Hippocampal formation (tissue), 2 donors: ENCODE measurements at places on chromosomes 3 and 15.

GRCh38 chr15:76903251-76903681 lies 1.9 kb downstream of the SCAPER start:
- DNase-seq, result no peak

- DNase-seq, result no peak
Measured at GRCh38 chr15:35863655-35864054, 317.7 kb upstream of the DPH6 start.

- DNase-seq, result no peak
Measured at GRCh38 chr3:188589071-188589470, 435.1 kb downstream of the LPP start.

DNA sequence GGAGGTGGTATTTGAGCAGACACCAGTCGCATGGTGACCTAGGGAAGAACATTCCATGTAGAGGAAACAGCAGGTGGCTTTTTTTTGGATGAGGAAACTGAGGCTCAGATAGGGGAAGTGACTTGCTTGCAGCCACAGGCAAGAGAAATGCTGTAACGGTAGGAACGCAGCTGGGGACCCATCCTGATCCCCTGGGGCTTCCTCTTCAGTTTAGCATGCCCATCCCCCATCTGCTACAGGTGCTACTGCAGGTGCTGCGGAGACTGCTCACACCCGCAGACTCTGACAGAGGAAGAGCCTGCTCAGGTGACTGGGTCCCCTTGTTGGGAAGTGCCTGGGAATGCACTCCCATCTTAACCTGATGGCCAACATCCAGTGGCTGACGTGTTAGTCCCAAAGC lies 55.4 kb upstream of the SEC13 start:
- DNase-seq, result no peak

GRCh38 chr3:127691489-127691888 lies 18.7 kb downstream of the ABTB1 start:
- DNase-seq, result no peak

DNA sequence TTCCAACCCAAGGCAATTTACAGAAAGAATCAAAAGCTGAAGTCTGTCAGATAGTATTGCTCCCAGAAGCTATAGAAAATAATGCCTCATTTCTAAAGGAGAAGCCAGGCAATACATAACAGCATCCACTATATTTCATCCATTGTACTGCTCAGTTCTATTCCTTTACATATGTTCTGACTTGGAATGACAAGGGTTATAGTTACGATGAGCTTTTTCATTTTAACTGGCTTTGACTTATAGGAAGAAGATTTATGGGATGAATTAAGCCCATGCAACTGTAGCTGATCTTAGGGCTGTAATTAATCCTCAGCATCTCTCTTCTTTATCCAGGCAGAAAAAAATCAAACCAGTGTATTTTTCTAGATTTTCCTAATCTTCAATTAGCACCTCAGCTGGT lies 676.3 kb upstream of the CCDC54 start:
- DNase-seq, result no peak

DNA sequence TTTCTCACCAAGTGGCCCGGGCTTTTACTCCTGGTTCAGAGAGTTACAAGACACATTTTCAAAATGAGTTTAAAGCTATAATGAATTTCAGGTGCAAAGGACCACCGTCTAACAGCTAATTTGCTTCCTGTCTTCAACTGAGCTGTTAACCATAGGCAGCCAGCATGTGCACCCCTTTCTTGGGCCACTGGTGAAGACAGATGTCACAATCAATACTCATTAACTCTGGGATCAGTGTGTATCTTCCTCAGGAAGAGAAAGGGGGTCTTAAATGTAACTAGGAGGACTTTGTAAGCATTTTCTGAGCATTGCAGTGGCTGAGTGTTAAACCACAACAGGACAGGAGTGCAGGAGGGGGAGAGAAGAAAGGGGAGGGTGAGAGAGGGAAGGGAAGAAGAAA lies 750.7 kb upstream of the CFAP20DC start:
- no peak for DNase-seq

GRCh38 chr3:160781402-160781801 lies 25.4 kb downstream of the PPM1L start:
- DNase-seq, result no peak

GRCh38 chr3:124383846-124384466 lies 346.3 kb upstream of the UMPS start:
- DNase-seq, result no peak

- no peak for DNase-seq
Measured at GRCh38 chr3:173065543-173065981, 75.5 kb downstream of the SPATA16 start.

- no peak for DNase-seq
Measured at GRCh38 chr3:99873269-99874102, 55.8 kb downstream of the CMSS1 start.

DNA sequence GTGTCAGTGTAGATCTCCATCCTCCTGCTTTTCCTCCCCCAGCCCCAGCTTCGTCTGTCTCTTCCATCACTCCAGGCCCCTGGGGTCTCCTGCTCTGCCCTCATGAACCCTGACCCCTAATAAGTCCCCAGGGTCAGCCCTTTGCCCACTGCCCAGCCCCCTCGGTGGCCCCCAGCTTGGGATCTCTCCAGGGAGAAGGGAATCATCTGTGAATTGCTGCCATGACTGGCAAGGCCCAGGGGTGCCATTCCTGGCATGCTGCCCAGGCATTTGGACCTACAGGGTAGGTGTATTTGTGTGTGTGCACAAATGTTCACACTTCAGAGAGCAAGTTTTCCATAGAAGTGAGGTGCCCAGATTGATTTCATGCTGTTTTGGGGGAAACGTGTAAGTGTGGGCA lies 5.9 kb upstream of the TBC1D21 start:
- no peak for DNase-seq

DNA sequence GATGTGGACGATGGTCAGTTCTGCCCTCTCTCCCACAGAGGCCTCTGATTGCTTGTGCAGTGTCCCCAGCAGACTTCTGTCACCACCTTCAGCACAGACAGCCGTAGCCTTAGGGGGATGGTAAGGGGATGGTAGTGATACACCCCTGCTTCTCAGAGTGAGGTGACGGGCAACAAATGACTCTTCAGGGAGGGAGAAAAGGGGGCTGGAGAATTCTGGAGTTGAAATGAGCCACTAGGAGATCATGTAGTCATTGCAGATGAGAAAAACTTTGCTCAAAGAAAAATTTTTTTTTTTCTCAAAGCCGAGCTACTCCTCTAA lies 29.6 kb upstream of the TIMP4 start:
- no peak for DNase-seq

DNA sequence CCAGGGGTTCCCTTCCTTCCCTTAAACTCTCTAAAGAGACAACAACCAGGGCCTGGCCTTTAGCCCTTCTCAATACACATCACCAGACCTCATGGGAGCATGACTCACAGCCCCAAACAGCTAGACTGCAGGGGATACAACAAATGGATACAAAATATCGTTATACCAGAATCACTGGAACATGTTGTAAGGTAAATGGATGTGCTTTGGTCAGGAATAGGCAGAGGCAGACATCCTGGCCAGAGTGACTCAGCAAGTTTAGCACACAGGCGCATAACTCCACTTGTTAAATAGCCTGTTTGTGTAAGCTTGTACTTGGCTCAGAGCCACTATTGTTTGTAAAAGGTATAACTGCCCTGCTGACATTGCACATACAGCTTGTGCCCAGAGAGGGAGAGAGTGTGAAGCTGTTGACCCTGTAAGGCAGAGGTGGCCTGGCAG lies 18.3 kb downstream of the TMED3 start:
- DNase-seq, result no peak

GRCh38 chr3:114668099-114668498 lies 374.3 kb downstream of the TIGIT start:
- DNase-seq, result no peak

GRCh38 chr3:168066882-168067281 lies 28.8 kb downstream of the GOLIM4 start:
- DNase-seq, result no peak

DNA sequence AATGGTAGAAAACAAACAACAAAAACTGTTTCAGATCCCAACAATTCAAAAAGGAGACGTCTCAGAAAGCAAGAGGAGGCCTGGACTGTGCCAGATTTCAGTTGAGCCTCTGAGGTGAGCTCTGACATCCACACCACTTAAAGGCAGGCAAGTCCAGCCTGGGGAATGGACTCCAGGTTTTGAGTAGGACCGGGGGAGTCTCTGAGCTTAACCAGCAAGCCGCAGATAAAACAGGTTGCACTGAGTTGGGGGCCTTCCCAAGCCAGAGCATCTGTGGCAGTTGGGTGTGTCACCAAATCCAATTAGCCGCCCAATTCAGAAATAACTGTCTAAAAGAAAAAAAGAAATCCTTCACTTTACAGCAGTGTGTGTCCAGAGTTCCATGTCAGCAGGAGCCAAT lies 54.7 kb downstream of the OXNAD1 start:
- DNase-seq, result no peak

- no peak for DNase-seq
Measured at GRCh38 chr3:39193391-39193790, 996 bp upstream of the XIRP1 start.

DNA sequence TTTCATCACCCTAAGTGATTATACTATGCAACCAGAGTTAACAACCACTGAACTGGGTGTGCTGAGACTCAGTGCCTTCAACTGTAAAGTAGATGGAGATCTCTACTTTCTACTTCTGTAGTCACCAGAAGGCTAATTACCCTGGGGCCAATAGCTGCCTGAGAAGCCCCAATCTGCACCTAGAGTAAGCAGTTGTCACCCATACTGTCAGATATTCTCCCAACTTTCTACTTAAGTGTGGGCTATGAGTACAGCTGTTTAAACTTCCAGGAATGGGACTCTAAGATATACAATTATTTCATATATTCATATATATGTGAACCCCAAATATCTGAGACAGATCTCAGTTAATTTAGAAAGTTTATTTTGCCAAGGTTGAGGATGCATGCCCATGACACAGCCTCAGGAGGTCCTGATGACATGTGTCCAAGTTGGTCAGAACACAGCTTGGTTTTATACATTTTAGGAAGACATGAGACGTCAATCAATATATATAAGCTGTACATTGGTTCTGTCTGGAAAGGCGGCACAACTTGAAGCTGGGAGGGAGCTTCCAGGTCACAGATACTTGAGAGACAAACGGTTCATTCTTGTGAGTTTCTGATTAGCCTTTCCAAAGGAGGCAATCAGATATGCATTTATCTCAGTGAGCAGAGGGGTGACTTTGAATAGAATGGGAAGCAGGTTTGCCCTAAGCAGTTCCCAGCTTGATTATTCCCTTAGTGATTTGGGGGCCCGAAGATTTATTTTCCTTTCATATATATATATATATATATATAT lies 41.9 kb downstream of the CCNL1 start:
- no peak for DNase-seq

GRCh38 chr3:139230391-139230790 lies 113.4 kb upstream of the MRPS22 start:
- DNase-seq, result no peak
